Natural killer cell (primary cell): ENCODE measurements at places on chromosomes 5 and 9. TPM values are rescaled to one million over a fixed set of nuclear protein-coding genes. Genes with fewer than 3 reads are reported as not detected.
A peak's percentile ranks its signal among the peaks of the same experiment; 100 is the strongest.

GRCh38 chr5:179819296-179820126, 1.2 kb upstream of the SQSTM1 start:
- H3K4me1 ChIP-seq: peaks cover 64% of the 10 kb centered on the region
- no peaks in the 10 kb centered on the region for H3K27me3 ChIP-seq
- DNase-seq: peak; percentile 71
- peak overlapping the region; percentile 50 for H3K4me3 ChIP-seq

GRCh38 chr9:132585954-132586829, 3.8 kb downstream of the BARHL1 start:
- H3K27ac ChIP-seq: no peak overlapping the region
- H3K4me3 ChIP-seq: no peak overlapping the region
- no peaks in the 10 kb centered on the region for H3K36me3 ChIP-seq

DNA sequence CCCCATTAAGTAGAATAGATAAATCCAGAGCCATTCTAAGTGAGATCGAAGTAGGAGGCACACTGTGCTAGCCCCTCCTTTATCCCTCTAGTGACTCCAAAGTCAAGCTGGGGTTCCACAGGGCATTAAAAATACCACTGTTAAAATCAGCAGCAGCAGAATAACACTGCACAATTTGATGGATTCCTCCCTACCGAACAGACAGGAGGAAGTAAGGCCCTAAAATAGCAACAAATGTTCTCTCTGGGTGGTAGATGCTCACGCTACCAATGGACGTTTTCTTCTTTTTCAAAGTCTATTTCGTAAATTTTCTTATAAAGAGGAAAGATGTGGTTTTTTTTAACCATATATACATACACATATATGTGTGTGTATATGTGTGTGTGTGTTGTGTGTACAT, 54.4 kb downstream of the FBXW11 start:
- no peak for DNase-seq
- H3K27me3 ChIP-seq: no peaks in the 10 kb centered on the region
- no peak overlapping the region for H3K27ac ChIP-seq
- H3K4me1 ChIP-seq: peaks cover 11% of the 10 kb centered on the region
- H3K4me3 ChIP-seq: no peak overlapping the region

DNA sequence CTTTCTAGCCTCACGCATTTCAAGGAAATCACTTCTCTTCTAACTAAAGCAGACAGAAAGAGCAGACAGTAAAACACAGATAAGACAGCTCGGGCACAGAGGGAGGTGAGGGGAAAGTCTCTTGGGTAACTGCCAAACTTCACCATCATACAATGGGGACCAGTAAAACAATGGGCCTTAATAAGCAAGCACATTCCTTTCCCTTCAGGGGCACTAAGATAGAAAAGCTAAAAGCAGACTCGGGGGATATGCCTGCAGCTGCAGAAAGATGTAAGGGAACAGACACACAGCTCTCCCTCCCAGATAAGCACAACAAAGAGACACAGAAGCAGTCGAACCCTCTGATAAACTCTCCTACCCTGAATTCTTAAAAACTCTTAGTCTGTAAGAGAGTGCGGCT, 15.6 kb upstream of the CKS2 start:
- H3K36me3 ChIP-seq: no peaks in the 10 kb centered on the region
- H3K4me1 ChIP-seq: no peaks in the 10 kb centered on the region
- H3K4me3 ChIP-seq: no peak overlapping the region
- no peak overlapping the region for H3K27ac ChIP-seq
- no peak for DNase-seq

- H3K36me3 ChIP-seq: peaks cover 35% of the 10 kb centered on the region
- no peak for DNase-seq
- H3K27ac ChIP-seq: no peak overlapping the region
- H3K4me1 ChIP-seq: peaks cover 4% of the 10 kb centered on the region
These were observed 38.8 kb upstream of the ANXA2R start for GRCh38 chr5:43078956-43079355.

DNA sequence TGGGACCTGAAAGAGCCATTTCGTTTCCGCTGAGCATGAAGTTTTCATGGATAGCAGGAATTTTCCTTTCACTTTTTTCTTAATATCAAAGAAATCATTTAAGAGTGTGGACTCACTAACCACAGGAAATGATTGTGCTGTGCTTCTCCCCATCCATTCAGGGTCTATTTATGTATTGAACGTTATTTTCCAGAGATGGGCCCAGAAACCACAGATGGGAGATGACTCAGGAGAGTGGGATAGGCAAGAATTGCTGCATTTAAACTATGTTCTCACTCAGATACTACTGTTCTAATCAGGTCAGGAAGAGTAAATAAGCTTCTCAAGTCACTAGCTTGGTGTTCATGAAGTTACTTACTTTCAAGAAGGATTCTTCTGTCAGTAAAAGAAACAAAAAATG, 763.8 kb downstream of the DTWD2 start:
- no peaks in the 10 kb centered on the region for H3K36me3 ChIP-seq
- H3K27ac ChIP-seq: no peak overlapping the region
- H3K4me3 ChIP-seq: no peak overlapping the region
- H3K4me1 ChIP-seq: no peaks in the 10 kb centered on the region

The NMUR2 gene
- not detected for total RNA-seq

The FAM240B gene
- total RNA-seq: not detected

The CAMK2A gene
- total RNA-seq: not detected

The SOX30 gene
- total RNA-seq: 0.09 TPM
